ENCODE measurements at places on chromosomes 7 and 10.

GRCh38 chr10:31129271-31129670, 97.6 kb upstream of the ZNF438 start:
- DNase-seq: no peak

- no peak for DNase-seq
Measured at GRCh38 chr10:113518816-113519591, 33.8 kb upstream of the HABP2 start.

GRCh38 chr10:20954519-20954918, 57.4 kb upstream of the NEBL start:
- no peak for DNase-seq

DNA sequence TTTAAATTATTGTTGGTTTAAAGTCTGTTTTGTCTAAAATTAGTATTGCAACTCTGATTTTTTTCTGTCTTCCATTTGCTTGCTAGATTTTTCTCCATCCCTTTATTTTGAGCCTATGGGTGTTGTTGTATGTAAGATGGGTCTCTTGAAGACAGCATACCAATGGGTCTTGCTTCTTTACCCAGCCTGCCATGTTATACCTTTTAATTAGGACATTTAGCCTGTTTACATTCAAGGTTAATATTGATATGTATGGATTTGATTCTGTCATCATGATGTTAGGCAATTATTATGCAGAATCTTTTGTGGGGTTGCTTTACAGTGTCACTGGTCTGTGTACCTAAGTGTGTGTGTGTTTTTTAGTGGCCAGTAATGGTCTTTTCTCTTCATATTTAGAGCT, 281.4 kb upstream of the CSTF2T start:
- no peak for DNase-seq

- no peak for DNase-seq
Measured at GRCh38 chr7:22771194-22771871, 44.3 kb downstream of the IL6 start.

DNA sequence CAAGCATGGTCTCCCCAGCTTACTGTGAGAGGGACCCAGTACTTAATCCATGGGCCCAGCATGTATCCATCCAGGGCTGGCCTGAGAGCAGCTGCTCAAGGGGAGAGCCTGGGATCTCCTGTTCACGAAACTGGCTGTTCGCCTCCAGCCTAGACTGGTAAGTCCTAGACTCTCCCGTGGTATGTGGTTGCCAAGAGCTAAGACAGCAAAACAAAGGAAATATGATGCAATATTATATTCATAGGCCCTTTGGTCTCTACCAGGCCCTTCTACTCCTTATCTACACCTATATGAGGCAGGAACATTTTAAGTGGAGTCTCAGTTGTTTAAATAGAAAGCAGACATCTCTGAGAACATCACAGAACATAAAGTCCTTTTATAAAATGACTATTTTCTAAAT, 28.9 kb upstream of the STK17A start:
- peak; percentile 34 for DNase-seq

- DNase-seq: no peak
Measured at GRCh38 chr7:36047091-36047658, 105.9 kb upstream of the EEPD1 start.

GRCh38 chr10:89894051-89894450, 192.7 kb downstream of the KIF20B start:
- DNase-seq: no peak

DNA sequence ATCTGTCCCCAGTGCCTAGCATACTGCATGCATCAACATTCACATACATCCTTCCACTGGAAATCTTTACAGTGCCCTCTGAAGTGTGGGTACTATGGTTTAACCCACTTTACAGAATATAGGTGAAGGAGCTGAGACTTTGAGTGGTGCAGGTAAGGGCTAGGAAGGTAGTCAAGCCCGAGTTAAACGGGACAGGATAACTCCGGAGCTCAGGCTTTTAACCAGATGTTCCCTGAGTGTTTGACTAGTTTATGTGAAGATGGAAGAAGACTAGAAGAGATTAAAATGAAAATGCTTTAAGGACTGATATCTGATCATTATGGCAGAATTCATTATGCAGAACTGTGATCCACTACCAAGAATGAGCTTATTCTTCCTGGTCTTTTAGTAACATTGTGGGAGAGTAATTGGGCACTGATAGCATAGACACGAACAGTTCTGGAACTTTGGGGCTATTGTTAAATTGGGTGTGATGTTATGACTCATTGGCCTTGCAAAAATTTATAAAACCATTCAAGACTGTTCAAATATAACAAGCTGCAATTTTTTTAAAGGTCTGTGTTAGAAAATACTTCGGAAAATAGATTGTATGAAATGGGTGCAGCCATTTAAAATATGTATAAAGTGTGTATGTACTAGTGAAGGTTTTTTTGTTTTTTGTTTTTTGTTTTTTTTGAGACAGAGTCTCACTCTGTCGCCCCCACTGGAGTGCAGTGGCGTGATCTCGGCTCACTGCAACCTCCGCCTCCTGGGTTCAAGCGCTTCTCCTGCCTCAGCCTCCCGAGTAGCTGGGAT, 4.4 kb downstream of the CUL1 start:
- DNase-seq: no peak

DNA sequence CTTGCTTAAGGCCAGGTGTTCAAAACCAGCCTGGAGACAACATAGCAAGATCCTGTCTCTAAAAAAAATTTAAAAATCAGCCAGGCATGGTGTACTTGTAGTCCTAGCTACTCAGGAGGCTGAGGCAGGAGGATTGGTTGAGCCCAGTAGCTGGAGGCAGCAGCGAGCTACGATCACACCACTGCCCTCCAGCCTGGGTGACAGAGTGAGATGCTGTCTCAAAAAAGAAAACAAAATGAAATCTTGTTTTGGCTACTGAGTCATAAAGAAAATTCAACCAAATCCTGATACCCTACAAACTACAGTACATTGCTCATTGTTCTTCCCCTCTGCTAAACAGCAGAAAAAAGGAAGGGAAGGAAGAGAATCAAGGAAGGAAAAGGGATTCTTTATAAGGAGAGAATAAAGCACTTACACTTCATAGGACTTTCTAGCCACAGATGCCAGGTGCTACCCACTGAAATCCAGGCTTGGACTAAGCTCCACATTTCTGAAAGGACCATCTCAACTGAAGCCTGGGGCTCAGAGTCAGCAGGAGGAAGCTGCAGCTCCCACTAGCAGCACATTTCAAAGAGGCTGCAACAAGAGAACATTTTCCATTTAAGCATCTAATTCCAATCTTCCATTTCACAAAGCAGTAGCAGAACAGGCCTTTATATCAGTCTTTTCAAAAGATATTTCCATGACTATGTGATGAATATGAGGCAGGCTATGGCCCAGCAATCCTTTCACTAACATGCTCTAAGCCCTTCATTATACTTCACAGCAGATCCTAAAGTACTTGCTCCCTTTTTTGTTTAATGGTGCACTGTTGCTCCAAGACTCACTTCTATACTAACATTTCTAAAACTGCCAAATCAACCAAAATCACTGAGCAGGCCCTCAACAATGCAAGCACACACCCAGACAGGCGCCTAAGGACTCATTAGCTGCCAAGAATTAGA, 13.5 kb downstream of the TNPO3 start:
- peak; percentile 30 for DNase-seq

DNA sequence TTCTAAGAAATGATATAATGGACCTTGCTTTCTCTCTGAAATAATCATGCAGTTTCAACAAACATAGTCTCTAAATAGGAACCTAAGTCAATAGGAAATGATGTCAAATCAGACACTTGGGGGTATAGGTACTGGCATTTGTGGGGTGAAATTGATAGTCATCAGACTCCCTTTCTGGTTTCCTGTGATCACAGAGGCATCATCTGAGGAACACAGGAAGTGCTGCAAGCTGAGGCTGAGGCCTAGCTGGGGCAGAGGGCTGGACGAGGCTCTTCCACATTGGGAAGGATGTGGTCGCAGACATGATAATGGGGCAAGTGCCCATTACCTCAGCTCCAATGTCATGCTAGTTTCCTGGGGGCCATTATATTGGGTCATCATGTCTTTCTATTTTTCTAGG, 33.5 kb upstream of the TARP start:
- peak; percentile 75 for DNase-seq

- DNase-seq: no peak
Measured at GRCh38 chr10:115980470-115980869, 292.5 kb downstream of the GFRA1 start.

- no peak for DNase-seq
Measured at GRCh38 chr10:60525716-60526585, 136.3 kb upstream of the ANK3 start.

DNA sequence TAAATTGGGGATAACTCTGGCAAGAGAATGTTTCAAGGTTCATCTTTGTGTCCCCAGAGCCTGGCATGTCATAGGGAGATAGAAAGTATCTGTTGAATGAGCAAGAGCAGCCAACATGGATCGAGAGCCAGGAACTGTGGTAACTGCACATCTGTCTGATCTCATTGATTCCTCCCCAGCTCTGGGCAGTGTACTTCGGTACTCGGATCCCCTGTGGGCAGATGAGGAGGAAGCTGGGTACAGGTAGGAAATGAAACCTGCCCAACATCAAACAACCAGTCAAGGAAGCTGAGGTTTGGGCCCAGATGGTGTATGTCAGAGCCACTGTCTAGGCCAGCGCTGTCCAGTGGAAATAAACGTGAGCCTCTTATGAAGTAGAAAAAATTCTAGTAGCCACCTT, 76.4 kb downstream of the GRK5 start:
- DNase-seq: peak; percentile 33

GRCh38 chr7:112116894-112117293, 89.3 kb downstream of the DOCK4 start:
- DNase-seq: no peak

- DNase-seq: no peak
Measured at GRCh38 chr7:156544919-156545715, 95.5 kb upstream of the RNF32 start.

DNA sequence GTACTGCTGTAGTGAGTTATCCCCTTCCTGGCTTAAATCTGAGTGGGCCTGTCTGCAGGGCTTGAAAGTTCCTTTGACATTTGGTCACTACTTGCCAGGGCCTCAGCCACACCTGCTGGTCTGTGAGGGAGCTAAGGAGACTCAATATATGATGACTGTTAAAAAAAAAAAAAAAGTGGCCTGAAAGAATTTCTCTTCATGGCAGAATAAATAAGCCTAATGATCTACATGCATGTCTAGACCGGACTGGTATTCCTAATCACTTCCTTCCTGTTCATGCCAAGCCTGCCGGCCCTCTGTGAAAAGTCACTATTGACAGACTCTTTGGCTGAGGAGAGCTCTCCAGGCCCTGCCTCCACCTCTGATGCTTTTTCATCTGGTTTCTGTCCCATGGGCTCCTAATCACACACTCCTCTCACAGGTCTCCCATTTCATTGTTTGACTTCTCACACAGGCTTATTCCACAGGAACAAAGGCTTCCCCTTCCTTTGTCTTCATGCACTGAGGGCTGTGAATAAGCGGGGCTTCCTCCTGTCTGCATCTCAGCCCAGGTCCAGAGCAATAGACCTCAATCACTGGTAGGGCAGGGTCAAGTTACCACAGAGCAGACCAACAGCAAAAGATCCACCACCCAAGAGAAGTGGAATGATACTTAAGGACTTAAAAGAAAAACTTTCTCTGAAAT, 99.1 kb upstream of the SEC61G start:
- no peak for DNase-seq

DNA sequence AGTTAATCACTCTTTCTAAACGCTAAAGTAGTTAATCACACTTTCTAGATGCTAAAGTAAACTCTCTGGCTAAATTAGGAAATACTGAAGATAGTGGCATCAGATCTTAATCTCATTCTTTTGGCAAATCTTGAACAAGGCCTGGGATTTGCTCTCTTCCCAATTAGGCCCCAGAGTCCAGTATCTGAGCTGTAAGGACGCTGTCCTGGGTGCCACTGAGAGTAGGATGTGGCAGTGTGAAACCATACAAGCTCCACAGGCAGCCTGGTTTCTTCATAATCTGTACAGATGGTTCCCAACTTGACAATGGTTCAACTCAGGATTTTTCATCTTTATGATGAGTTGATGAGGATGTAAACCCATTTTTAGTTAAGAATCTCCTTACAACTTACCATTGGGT, 36.9 kb downstream of the GRB10 start:
- DNase-seq: no peak

DNA sequence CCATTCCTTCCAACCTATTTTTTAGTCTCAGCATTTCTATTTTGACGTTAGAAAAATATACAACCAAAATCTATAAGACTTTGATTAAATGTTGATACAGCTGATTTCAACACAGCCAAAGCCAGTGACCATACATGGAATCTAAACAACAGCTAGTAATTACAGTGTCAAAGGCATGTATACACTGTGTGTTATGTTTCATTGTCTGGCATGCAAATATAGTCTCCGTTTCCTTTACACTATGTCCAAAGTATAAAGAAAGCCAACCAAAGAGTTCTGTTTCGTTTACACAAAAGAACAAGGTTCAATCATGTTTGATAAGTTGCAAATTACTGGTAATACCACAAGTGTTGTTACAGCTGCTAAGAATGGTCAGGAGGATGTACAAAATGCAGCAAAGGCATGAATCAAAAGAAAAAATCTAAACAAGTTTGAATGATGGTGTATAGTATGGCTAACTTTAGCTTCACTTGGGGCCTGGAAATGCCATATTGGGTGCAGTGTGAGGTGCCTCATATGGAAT, 268.3 kb upstream of the FERD3L start:
- DNase-seq: no peak

DNA sequence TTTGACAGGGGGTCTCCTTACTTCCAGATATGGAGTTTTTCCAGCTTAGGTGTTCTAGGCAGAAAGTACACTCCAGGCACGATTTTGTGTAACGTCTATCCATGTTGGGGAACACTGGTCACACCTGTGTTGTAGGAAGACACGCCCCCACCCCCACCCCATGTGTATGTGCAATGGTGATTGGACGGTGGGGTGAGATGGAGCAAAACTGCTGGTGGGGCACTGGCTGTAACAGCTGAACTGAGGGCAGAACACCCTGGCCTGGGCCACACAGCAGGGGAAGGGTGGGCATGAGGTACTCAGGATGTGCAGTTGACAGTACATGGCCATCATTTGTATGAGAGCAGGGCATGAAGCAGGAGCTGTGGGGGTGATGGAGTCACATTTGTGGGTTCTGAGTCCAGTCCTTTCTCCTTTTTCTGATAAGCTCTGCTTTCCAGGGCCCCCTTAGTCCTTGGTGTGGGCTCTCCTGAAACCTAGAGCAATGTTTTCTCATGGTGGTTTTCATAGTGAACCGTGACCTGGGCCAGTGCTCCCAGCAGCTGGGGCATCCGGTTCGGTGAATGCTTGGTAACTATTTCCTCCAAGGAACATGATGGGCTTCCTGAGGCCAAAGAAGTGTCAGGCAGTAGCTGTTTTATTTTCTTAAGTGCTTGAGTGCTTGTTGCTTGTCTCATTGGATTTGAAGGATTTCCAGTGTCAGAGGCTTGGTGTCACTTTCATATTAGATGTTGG, 63.4 kb upstream of the AQP1 start:
- no peak for DNase-seq

GRCh38 chr10:33950206-33950605, 615.7 kb upstream of the NRP1 start:
- DNase-seq: no peak

DNA sequence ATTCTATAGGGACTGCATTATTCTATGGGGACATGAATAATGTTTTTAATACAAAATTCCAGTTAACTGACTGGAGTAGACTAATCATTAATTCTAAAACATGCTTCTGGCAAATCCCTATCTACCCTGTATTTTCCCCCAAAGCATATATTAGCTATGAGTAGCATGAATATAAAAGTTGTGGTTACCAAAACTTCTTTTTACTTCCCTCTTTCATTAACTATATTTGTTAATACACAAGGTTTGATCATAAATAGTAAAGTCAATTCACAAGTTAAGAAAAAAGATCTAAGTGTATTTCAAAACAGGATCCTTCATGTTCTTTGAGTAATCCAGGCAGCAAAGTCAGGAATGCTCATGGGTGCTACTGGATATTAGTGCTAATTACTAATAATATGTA, 2.9 kb upstream of the RALA start:
- DNase-seq: no peak
